ENCODE measurements at places on chromosomes 11 and 22. TPM values are rescaled to one million over a fixed set of nuclear protein-coding genes. Genes with fewer than 3 reads are reported as not detected.

APOA4 gene
- not detected for total RNA-seq

CYB5R2 gene
- total RNA-seq, result 1.8 TPM

MORC2 gene
- total RNA-seq, result 40.2 TPM

IL10RA gene
- 286 TPM for total RNA-seq

IFITM1 gene
- total RNA-seq, result 1,010 TPM

PDE2A gene
- total RNA-seq, result 0.93 TPM

GRCh38 chr11:59550368-59550841 is 39.1 kb downstream of the OR4D9 start:
- peak overlapping the region; percentile 79 for H3K4me3 ChIP-seq
- peaks cover 3% of the 10 kb centered on the region for H3K36me3 ChIP-seq
- peaks cover 36% of the 10 kb centered on the region for H3K4me1 ChIP-seq
- H3K27ac ChIP-seq, result peak overlapping the region; percentile 83

GRCh38 chr11:132942611-132943356 is 589.5 kb downstream of the OPCML start:
- H3K36me3 ChIP-seq, result no peaks in the 10 kb centered on the region
- no peak for DNase-seq
- H3K27ac ChIP-seq, result no peak overlapping the region

- H3K27me3 ChIP-seq, result no peaks in the 10 kb centered on the region
- no peak for DNase-seq
- H3K36me3 ChIP-seq, result no peaks in the 10 kb centered on the region
- H3K4me1 ChIP-seq, result no peaks in the 10 kb centered on the region
Observed at GRCh38 chr11:134757633-134758032, 345.6 kb upstream of the B3GAT1 start.

GRCh38 chr22:46066691-46067090 is 83.6 kb upstream of the PPARA start:
- peaks cover 7% of the 10 kb centered on the region for H3K36me3 ChIP-seq
- no peak overlapping the region for H3K4me3 ChIP-seq
- no peak overlapping the region for H3K27ac ChIP-seq
- DNase-seq, result no peak
- peaks cover 39% of the 10 kb centered on the region for H3K4me1 ChIP-seq
- peaks cover 2% of the 10 kb centered on the region for H3K27me3 ChIP-seq

GRCh38 chr11:100630898-100631297 is 56.2 kb upstream of the ARHGAP42 start:
- H3K4me3 ChIP-seq, result no peak overlapping the region
- no peaks in the 10 kb centered on the region for H3K36me3 ChIP-seq
- H3K4me1 ChIP-seq, result no peaks in the 10 kb centered on the region

GRCh38 chr22:24216541-24217209 is 28.2 kb downstream of the GGT5 start:
- no peak overlapping the region for H3K4me3 ChIP-seq
- no peak for DNase-seq
- H3K4me1 ChIP-seq, result peaks cover 4% of the 10 kb centered on the region
- no peaks in the 10 kb centered on the region for H3K36me3 ChIP-seq
- H3K27ac ChIP-seq, result no peak overlapping the region

- H3K4me3 ChIP-seq, result no peak overlapping the region
- no peaks in the 10 kb centered on the region for H3K36me3 ChIP-seq
- H3K27ac ChIP-seq, result no peak overlapping the region
- peaks cover 11% of the 10 kb centered on the region for H3K27me3 ChIP-seq
Observed at GRCh38 chr11:117584056-117584830, 212.8 kb downstream of the DSCAML1 start.

GRCh38 chr11:61279934-61280659 is 15.0 kb downstream of the VWCE start:
- H3K36me3 ChIP-seq, result no peaks in the 10 kb centered on the region
- no peak overlapping the region for H3K4me3 ChIP-seq
- H3K4me1 ChIP-seq, result peaks cover 2% of the 10 kb centered on the region
- H3K27ac ChIP-seq, result no peak overlapping the region
- peaks cover 3% of the 10 kb centered on the region for H3K27me3 ChIP-seq
- no peak for DNase-seq

DNA sequence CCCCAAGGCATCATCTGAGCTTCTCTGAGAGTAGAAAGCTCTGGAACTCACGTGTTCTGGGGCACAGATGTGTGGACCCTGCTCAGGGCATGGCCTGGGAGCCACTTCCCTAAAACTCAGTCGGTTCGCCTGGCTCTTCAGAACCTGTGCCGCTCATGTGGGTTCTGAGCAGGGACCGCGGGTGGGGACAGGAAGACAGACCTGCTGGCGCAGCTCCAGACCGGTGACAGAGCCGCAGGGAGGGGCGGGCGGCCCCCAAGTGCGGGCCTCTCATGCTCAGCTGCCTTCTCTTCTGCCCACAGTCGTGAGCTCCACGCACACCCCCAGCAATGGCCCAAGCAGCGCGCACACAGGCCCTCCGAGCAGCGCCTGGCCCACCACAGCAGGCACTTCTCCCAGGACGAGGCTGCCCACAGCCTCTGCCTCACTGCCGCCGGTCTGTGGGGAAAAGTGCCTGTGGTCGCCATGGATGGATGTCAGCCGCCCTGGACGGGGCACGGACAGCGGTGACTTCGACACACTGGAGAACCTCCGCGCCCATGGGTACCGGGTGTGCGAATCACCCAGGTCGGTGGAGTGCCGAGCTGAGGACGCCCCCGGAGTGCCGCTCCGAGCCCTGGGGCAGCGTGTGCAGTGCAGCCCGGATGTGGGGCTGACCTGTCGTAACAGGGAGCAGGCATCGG is 24.2 kb downstream of the MUC5AC start:
- no peak overlapping the region for H3K27ac ChIP-seq
- H3K36me3 ChIP-seq, result no peaks in the 10 kb centered on the region
- no peaks in the 10 kb centered on the region for H3K4me1 ChIP-seq
- no peak overlapping the region for H3K4me3 ChIP-seq
- DNase-seq, result no peak
- H3K27me3 ChIP-seq, result no peaks in the 10 kb centered on the region

- no peak for DNase-seq
- no peaks in the 10 kb centered on the region for H3K36me3 ChIP-seq
- H3K27me3 ChIP-seq, result peaks cover 32% of the 10 kb centered on the region
- H3K27ac ChIP-seq, result no peak overlapping the region
- H3K4me3 ChIP-seq, result no peak overlapping the region
- H3K4me1 ChIP-seq, result peaks cover 18% of the 10 kb centered on the region
Observed at GRCh38 chr11:13114566-13115379, 105.7 kb downstream of the RASSF10 start.

DNA sequence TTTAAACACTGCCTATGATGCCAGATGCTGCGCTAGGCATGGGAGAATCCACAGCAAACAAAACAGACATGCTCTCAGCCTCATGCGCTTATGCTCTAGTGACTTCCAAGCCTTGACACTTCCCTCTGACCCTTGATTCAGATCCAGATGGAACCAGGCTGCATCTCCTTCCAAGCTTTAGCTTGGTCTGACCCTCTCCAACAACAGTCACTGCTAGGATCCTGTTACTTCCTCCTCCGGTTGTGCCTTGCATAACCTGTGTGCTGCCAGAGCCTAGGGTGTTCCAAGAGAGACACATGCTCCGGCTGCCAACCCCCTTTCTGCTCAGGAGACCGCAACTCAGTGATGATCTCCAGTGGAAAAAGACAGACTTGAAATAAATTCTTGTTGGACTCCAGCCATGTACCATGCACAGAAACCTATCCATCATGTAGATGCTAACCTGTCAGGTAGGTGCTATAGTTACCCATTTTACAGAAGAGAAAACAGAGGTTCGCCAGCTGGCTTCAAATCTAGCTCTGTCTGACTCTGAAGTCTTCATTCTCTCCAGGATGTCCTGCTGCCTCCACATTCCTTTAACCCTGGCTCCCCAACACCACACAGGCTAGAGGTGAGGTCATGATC is 136.3 kb upstream of the TEAD1 start:
- H3K27me3 ChIP-seq, result peaks cover 13% of the 10 kb centered on the region
- no peaks in the 10 kb centered on the region for H3K4me1 ChIP-seq
- no peak overlapping the region for H3K27ac ChIP-seq
- no peaks in the 10 kb centered on the region for H3K36me3 ChIP-seq
- no peak for DNase-seq

- no peak overlapping the region for H3K4me3 ChIP-seq
- H3K27me3 ChIP-seq, result peaks cover 21% of the 10 kb centered on the region
- H3K36me3 ChIP-seq, result no peaks in the 10 kb centered on the region
Observed at GRCh38 chr11:78694152-78694551, 119.5 kb upstream of the NARS2 start.

All from activated CD4-positive, alpha-beta memory T cell treated with anti-CD3 and anti-CD28 coated beads, Interleukin-2, amount 10 ng/mL, durations not matched to agents 7 days and 5 days (primary cell).